KBM-7 (cell line): ENCODE measurements at places on chromosomes 1 and 21.

DNA sequence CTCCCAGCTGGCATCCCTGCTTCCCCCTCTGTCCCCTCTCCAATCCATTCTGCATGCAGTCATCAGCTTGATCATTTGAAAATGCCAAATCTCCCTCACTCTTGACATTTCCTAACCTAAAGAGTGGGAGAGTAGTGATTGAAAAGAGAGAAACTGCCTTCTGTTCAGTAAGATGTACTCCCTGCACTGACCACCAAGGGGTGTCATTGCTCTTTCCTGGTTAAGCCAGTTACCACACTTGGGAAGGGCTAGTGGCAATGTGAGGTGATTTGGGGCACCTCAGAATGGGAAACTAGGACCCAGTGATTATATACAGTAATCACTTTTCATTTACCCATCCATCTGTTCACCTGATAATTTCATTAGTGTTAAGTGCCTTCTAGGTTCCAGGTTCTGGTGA is 6.9 kb upstream of the TMEM269 start:
- DNase-seq = peak; percentile 41

DNA sequence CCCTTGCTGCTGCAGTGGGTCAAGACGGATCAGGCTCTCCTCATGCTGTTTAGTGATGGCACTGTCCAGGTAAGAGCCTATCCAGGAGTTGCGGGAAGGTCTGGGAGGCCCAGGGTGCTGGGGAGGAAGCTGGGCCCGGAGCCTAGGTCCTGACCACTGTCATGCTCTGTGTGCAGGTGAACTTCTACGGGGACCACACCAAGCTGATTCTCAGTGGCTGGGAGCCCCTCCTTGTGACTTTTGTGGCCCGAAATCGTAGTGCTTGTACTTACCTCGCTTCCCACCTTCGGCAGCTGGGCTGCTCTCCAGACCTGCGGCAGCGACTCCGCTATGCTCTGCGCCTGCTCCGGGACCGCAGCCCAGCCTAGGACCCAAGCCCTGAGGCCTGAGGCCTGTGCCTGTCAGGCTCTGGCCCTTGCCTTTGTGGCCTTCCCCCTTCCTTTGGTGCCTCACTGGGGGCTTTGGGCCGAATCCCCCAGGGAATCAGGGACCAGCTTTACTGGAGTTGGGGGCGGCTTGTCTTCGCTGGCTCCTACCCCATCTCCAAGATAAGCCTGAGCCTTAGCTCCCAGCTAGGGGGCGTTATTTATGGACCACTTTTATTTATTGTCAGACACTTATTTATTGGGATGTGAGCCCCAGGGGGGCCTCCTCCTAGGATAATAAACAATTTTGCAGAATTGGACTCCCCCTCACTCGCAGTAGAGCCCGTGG is 1.7 kb downstream of the DYNLT4 start:
- DNase-seq = no peak

GRCh38 chr1:31394584-31395193 is 18.3 kb upstream of the SERINC2 start:
- DNase-seq = peak; percentile 91

DNA sequence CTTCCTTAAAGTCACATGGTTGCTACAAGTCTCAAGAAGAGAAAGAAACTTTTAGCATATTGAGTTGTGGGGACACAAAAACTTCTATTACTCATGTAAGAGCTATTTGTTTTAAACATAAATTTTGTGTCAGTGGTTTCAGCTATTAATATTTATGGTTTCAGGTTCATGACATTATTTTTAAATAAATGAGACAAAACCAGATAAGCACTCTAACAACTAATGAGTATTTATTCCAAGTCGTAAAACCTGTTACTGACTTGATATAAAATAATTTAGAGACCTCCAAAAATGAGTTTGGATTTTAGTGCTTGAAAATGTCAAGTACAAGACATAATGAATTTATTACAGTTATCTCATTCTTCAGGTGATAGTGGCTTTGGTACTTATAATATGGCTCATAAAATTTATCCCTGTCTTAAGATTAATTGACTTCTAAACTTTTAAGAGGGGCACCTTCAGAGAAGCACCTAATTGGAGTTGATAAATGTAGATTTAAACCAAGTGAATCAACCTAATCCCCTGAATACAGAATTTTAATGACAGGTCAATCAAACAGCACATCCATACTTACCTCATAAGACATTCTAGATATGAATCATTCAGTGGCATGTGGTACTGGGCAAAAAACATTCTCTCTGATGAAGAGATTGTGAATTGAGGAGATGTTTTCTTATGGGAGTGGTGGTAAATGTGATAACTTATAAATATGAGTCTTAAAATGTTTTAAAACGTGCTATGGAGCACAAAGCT is 167.7 kb upstream of the PTGFR start:
- no peak for DNase-seq

DNA sequence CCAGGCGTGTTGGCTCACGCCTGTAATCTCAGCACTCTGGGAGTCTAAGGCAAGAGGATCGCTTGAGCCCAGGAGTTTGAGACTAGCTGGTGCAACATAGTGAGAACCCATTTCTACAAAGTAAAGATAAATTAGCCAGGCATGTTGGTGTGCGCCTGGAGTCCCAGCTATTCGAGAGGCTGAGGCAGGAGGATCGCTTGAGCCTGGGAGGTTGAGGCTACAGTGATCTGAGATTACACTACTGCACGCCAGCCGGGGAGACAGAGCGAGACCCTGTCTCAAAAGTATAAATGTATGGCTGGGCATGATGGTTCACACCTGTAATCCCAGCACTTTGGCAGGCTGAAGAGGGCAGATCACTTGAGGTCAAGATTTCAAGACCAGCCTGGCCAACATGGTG is 51.5 kb upstream of the LBR start:
- DNase-seq = no peak

DNA sequence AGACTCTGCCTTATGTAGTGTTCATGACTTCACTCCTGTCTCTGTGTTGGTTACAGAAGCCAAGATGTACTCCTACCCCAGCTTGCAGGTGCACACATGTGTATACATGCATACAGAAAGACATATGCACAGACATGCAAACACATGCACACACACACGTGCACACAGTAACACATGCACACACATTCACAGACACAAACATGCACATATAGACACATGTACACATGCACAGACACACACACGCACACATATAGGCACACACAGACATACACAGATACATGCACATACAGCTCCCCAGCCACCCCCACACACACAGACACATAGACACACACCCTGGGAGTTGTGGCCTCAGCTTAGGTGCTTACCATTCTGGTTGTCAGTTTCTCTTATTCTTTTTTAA is 362.6 kb upstream of the C1orf174 start:
- DNase-seq = no peak

GRCh38 chr1:10319750-10320149 is 79.1 kb upstream of the PGD start:
- DNase-seq = no peak

DNA sequence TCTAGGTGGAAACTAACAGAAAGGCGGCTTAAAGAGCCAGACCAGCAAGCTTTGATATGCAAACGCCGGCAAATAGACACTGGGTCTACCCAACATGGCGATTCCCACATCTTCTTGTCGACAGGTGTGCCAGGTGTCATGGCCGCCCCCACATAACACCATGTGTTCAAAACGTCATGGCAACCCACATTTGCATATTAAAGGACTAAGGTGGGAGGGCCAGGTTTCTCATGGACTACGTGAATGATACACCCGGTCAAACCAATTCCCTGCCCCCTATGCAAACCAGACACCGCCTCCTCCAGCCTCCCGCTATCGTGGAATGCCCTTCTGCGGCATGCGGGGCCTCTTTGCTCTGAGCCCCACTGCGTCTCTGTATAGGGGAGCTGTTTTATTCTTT is 41.3 kb downstream of the ICOSLG start:
- no peak for DNase-seq

DNA sequence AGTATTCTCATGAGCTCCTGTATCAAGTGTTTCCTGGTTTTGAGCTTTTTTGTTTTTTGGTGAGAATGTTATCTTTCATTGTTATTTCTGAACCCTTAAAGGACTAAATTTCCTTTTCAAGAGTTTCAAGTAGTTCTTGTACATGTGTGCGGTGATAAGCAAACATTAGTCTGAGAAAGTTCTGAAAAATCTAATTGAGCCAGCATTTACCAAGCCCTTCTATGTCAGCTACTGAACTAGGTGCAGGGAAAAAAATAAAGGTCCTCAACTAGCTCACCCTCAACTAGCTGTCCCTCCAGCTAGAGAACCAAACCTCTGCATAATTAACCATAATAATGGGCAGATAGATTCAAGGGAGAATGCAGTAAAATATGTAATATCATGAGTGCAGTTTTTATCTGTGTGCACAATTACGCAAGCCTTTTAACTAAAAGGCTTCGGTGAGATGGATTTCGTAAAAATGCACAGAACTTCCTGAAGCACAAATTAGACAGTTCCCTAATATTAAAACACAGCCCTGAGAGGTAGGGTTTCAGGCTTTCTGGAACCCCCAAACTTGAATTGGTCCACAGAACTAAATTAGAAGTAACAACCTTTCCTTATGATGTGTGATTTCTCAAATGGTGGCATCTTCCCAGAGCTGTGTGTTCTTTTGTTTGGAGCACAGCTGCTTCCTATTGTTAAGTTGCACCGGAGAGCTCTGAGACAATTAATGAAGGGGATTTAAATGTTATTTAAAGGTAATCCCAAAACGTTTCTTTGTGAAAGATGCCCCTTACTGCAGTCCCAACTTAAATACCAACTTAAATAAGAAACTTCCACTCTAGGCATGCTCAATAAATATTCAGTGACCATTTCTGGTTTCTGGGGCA is 165.8 kb downstream of the NFIA start:
- no peak for DNase-seq

DNA sequence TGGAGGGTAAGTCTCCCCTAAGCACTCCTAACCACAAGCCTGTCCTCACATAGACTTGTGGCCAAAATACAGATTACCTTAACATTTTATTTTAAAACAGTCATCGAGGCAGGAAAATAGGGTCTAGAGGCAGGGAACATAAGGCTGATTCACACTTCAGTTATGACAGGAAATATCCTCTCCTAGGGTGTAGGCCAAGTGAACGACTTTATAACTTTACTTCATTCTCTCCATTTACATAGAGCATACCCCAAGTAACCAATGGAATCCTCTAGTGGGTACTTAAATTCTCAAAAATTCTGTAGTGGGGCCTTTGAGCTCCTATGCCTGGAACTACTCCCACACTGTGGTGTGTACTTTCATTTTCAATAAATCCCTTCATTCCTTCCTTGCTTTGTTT is 113.0 kb downstream of the WDR3 start:
- no peak for DNase-seq

- DNase-seq = no peak
Measured at GRCh38 chr21:35732788-35733187, 327.5 kb downstream of the SETD4 start.

DNA sequence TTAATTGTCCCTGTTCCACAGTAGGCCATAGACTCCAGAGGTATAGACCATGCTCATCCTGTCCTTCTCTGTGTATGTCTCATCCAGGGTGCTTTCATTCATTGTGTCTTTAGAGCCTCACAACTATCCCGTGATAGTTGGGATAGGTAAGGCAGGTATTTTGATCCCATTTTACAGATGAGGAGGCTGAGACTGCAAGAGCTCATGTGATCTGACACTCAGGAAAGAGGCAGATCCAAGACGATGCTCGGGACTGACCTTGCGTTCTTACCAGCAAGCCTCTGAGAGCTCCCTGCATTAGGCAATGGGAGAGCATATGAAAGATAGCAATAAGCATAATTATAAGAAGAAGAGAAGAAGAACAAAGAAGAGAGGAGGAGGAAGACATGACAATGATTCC is 42.8 kb downstream of the RCSD1 start:
- no peak for DNase-seq

GRCh38 chr21:31310750-31311149 is 33.3 kb downstream of the TIAM1 start:
- no peak for DNase-seq

GRCh38 chr21:34282223-34282622 is 81.6 kb upstream of the KCNE2 start:
- DNase-seq = no peak

GRCh38 chr1:41582004-41582325 is 97.5 kb upstream of the EDN2 start:
- no peak for DNase-seq

DNA sequence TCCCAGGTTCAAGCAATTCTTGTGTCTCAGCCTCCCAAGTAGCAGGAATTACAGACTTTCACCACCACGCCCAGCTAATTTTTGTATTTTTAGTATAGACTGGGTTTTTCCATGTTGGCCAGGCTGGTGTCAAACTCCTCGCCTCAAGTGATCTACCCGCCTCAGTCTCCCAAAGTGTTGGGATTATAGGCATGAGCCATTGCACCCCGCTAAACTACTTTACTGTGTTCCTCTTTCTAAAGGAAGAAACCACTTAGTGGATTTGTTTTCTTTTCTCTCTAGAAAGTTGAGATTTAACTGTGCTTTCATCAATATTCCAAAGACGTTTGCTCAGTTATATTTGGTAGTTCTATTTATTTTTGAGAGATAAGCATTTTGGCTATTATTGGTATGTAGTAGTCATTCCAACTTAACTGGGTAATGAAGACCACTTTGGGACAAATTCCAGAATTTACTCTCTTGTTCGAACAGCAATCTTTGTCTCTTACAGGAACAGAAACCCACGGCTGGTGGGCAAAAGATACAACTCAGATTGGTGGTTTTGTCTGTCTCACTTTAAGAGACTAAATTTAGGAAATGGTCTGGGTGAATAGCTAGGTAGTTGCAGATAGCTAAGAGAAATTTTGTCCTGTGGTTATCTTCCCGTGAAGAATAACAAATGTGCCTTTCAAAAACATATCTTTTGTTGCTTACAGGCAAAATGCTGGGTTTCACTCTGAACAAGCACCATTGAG is 103.5 kb upstream of the CD55 start:
- DNase-seq = no peak

GRCh38 chr1:109935451-109935900 is 24.8 kb downstream of the CSF1 start:
- DNase-seq = no peak

- DNase-seq = no peak
Measured at GRCh38 chr1:15748690-15749398, 6.5 kb downstream of the TMEM82 start.

DNA sequence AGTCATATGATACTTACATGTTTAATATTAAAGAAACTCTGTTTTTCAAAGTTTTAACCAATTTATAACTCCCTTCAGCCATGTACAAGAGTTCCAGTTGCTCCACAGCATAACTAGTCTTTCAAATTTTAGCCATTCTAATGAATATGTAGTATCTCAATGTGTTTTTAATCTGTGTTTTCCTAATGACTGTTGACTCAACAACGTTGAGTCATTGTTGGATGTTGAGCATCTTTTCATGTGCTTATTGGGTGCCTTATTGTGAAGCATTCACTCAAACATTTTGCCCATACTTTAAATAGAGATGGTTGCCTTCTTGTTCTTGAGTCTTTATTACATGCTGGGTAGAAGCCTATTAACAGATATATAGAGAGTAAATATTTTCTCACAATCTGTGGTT is 240.2 kb upstream of the LYPLAL1 start:
- no peak for DNase-seq

GRCh38 chr1:207754011-207754410 is 2.2 kb downstream of the CD46 start:
- no peak for DNase-seq

GRCh38 chr1:2203671-2204414 is 9.3 kb upstream of the FAAP20 start:
- no peak for DNase-seq
